ENCODE measurements at places on chromosomes 5 and 9.

GRCh38 chr5:178526773-178527457 lies 63.3 kb downstream of the COL23A1 start:
- DNase-seq, result no peak

GRCh38 chr5:133868946-133869518 lies 99.4 kb downstream of the C5orf15 start:
- no peak for DNase-seq

DNA sequence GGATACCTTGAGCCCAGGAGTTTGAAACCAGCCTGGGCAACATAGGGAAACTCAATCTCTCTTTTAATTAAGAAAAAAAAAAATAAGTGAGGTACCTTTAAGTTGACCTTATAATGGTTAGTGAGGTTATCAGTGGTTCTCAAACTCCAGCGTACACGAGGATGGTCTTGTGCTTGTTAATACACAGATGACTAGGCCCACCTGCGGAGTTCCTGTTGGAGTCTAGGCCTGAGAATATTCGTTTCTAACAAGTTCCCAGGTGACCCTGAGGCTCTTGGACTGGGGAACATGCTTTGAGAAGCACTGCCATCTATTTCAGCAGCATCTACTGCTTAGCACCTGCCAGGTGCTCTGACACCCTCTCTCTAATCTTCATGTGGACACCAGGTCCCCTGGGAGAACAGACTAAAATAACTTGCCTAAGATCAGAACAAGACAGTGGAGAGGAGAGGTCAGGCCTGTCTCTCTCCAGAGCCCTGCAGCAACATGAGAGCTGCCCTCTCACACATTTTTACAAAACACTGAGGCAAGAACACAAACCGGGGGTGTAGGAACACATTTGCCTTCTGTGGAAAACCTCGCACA lies 24.6 kb downstream of the TLE1 start:
- no peak for DNase-seq

DNA sequence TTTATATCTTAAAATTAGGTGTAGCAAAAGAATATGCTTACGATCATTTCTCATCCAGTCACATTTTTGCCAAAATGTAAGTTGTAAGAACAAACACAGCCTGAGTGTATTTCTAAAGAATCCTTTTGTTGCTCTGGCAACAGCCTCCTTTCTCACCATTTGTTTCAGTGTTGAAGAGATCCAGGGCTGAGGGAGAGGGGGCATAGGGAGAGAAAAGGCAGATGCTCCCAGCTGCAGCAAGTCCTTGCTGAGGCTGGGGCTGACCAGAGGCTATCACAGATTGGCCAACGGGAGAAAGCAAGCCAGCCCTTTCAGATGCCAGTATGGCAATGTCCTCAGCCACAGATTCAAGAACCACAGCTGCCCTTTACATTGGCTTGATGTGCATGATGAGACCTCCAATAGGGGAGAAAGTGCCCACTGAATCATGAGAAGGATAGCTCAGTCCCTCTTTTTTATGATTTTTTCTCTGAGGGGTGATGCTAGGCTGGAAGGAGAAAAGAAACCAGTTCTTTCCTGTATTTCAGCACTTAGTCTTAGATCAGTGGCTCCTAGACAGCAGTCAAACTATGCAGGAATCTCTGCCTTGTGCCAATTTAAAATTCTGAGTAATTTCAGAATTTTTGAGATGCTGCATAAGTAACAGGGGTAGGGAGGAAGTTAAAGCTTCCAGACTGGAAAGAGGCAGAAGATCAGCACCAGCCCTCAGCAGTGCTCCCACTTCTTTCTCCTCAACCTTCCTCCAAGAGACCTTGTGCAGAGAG lies 142.1 kb downstream of the LHFPL2 start:
- no peak for DNase-seq

DNA sequence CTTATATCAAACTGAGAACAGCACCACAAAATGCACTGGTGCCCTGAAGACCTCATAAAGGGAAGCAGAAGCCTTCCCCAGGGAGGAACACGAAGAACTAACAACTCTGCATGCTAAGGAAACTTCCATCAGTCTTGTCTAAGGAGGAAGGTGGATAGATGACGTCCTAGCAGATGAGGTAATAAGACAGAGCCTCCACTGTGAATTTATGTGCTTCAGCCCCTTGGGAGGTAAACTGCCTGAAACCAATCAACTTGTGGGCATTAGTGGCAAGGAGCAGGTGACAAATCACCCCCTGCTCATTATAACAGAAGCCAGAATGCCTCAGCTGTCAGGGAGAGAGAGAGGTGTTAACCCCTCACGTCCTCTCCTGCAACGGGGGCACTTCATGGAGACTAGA lies 48.9 kb upstream of the SPIN1 start:
- no peak for DNase-seq

DNA sequence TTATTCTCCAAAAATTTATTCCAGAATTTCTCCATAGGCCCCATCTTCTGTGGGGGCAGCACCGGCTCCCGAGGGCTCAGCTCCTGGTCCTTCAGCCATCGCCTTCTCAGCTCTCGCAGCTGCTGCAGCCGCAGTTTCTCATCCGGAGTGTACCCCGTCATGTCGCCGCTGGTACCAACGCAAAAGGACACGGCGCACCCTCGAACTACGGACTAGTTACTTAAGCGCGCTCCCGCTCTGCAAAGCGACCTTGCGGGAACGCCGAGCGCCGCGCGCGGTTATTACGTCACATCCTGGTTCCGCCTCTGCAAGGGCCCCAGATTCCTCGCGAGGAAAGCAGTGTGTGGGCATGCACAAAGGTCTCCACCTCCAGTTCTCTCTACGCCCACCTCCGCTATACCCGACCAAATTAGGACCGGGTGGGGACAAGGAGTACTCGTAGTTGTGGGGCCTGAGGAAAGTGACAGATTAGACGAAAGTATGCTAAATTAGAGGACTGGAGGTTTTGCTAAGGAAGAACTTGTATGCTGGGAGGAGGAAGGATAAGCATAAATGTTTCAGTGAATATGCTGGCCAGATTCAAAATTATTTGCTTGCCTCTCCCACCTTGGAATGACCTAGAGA lies at the start of gene NDUFB6:
Gene NDUFB6 (minus strand): TSS at position 260 of the 624 bp plus-strand sequence. CDS start 99 bp downstream, at position 161.
- peak; percentile 87 for DNase-seq

GRCh38 chr9:88578121-88579049 lies 43.4 kb downstream of the NXNL2 start:
- DNase-seq, result no peak

- DNase-seq, result peak; percentile 4
Measured at GRCh38 chr5:170623576-170624181, 119.9 kb downstream of the KCNIP1 start.

- DNase-seq, result no peak
Measured at GRCh38 chr5:138276402-138277054, 2.1 kb upstream of the GFRA3 start.
